Activated naive CD4-positive, alpha-beta T cell (primary cell): ENCODE measurements at places on chromosomes 11 and 22.

DNA sequence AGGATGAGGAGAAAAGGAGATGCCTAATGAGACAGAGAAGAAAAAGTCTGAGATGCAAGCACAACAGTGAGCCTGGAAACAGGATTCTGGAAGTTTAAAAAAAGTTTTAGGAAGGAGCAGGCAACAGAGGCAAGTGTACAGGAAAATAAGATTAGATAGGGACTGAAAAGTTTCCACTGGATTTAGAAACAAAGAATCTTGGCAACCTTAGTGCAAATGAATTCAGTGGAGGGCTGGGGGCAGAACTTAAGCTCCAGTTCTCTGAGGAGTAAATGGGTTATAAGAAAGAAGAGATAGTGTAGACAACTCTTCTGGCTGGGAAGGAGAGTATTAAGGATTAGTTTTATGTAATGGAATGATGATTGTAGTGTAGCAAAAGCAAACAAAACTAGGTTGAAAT lies 628.8 kb upstream of the CCDC90B start:
- DNase-seq = no peak

GRCh38 chr11:59009661-59010060 lies 70.4 kb downstream of the GLYATL1 start:
- no peak for DNase-seq

- no peak for DNase-seq
These were observed 6.8 kb downstream of the BID start for GRCh38 chr22:17767233-17768065.

GRCh38 chr22:33919391-33920196 lies 682 bp downstream of the LARGE1 start:
- no peak for DNase-seq

GRCh38 chr11:8168485-8169257 lies at the start of gene RIC3:
TSS of gene RIC3 (minus strand) at chr11:8169025. CDS start at chr11:8168989, 36 bp downstream.
- DNase-seq = peak; percentile 33

- no peak for DNase-seq
These were observed 34.7 kb downstream of the CCDC83 start for GRCh38 chr11:85889676-85890579.
